ENCODE measurements at places on chromosomes 11 and 22.

DNA sequence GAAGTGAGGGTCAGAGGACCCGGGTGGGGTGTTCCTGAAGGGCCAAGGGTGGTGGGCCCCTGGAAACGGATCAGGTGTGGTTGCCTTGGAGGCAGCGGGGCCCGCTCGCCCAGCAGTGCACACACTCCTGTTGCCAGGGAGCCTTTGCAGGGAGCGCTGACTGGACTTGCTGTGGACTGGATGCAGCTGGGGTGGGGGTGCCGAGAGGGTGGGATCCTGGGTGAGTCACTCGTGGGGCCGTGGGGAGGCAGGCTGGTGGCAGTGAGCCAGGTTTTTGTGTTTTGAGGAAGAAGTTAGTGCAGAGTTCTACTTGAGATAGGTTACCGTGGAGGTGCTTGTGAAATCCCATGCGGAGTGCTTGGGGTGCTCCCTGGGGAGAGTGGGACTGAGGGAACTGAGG, 1.3 kb downstream of the MRPL23 start:
- no peak for DNase-seq

DNA sequence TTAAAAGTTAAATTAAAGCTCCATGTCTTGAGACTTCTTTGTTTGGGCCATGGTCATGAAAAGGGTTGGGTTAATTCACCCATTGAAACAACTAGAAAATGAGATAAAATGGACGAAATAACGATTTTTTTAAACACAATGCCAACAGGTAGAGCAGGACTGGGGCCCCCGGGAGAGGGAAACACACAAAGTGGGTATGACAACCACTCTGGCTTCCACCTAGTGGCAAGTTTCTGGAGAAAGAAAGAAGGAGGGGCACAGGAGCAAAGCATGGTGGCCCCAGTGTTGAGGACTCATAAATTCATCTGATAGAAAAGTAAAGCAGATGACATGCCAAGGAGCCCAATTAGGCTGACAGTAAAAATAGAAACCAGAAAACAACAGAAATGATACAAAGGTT, 68.4 kb downstream of the MYEOV start:
- DNase-seq, result no peak

DNA sequence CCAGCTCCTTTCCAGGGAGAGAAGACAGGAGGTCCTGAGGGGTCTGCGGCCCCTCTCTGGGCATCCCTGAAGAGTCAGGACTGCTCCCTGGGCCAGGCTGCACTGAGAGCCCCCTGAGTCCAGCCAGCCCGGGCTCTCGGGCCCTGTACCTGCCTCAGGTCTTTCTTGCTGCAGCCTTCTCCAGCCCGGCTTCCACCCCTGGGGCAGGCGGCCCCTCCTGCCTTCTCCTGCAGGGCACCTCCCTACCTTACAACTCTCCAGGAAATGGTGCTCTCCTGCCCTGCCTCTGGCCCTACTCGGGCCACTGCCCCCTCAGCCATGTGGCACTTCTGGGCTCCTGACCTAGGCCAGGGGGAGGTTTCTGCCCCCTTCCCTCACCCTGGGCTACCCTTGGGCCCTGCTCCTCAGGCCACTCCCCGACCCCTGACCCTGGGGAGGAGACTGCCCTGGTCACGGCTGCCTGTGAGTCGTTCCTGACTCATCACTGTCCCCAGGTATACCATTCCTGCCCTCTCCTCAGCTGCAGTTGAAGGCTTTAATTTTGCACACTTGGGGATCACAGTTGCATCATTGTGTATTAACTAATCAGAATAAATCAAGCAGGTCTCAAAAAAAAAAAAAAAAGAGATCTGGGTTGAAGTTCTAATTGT, 251.1 kb downstream of the NXPE2 start:
- DNase-seq, result no peak

GRCh38 chr11:3745161-3745560, 52.2 kb downstream of the NUP98 start:
- no peak for DNase-seq

DNA sequence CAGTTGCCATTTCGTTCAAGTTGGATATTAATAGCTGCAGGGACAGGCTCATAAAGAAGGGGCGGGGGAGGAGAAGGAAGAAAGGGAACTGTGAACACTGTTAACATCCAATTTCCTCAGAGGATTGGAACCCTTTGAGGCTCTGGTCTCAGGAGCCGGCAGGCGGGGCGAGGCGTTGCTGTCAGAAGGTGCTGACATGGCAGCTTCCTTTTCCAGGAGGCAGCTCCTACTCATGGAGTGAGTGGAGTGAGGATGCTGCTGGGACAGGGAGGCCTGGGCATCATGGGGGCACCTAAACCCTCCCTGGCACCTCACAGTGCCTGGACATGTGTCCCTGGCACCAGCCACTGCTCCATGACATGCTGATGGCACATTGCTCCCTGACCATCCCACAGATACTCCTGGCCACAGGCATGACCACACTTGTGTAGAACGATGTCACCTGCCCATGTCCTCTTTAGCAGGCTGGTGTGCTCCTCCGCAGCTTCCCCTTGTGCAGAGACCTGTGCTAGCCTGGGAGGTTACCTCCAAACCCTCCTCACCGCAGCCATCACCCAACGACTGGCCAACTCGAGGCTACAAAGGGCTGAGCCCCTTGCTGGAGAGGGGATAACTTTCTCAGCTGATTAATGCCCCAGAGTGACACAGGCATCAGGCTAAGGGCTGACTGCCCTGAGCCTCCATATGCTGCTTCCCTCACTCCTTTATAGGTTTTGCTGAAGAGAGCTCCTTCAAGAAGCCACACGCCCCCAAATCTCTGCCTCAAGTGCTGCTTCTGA, 79.6 kb upstream of the NECTIN1 start:
- DNase-seq, result no peak

DNA sequence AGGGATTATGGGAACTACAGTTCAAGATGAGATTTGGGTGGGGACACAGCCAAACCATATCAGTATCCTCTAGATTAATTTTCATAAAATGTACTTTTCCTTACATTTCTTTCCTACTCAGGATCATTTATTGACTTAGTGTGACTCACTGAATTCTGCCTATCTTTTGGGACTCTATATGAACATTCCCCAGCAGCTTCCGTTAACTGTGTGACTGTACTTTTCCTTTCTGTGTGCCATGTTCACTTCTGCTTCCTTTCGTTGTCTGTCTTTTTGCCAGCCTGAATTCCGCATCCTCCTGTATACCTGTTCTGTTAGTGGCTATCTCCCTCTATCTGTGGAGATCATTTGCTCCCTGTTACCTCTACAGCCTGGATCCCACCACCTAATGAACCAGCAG, 48.8 kb downstream of the SPECC1L start:
- DNase-seq, result no peak

DNA sequence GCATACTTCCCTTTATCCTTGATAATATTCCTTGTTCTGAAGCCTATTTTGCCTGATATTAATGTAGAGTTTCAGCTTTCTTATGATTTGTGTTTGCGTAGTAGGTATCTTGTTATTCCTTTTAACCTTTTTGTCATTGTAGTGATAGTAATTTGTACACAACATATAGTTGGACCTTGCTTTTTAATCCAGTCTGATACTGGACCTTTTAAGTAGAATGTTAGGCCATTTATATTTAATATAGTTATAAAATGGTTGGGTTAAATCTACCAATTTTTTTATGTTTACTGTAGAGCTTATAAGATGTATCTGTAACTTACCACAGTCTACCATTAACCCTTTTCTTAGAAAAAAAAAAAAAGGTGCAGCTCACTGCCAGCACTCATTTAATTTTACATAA, 8.6 kb upstream of the PITPNB start:
- DNase-seq, result no peak

All from SK-MEL-5 (cell line).